LNCaP clone FGC (cell line): ENCODE measurements at places on chromosomes 12 and 14.

GRCh38 chr12:50099302-50100008, 4.4 kb upstream of the GPD1 start:
- no peak for DNase-seq

- no peak for DNase-seq
These were observed 164.8 kb downstream of the ATP23 start for GRCh38 chr12:58106195-58106594.

DNA sequence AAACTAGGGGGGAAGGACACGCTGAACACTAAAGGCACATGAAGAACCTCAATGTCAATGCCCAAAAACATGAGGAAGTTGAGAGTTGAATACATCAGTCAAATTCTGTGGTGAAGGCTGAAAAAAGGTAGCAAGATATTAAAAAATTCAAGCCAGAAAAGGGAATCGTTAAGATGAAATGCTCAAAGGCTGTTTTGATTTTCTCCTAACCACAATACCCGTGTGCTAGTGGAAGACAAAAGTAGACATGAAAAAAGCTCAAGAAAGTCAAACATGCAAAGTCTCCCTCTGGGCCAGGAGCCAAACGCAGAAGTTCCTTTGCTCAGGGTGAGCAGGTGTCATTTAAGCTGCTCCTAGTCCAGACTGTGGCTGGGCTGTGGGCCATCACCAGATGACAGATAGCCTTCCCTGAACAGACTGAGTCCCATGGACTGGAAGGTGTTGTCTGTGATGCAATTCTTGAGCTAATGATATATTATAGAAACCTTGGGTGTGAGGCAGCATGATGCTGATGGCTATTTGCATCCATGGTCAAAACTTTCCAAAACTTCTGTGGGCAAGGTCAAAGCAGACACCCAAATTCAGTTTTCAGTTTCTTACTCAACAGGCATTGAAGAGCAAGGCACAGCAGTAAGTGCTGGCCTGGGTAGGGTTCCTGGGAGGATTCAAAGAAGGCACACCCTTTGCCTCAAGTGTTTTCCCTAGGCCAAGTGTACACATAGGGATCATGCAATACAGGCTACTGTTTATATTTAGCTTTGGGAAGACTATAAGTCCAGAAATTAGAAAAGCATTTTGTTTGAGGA, 81.6 kb downstream of the MYRFL start:
- no peak for DNase-seq

GRCh38 chr14:55401751-55402150, 9.9 kb downstream of the ATG14 start:
- no peak for DNase-seq

- DNase-seq, result no peak
These were observed 30.4 kb downstream of the DENND5B start for GRCh38 chr12:31560516-31560915.

DNA sequence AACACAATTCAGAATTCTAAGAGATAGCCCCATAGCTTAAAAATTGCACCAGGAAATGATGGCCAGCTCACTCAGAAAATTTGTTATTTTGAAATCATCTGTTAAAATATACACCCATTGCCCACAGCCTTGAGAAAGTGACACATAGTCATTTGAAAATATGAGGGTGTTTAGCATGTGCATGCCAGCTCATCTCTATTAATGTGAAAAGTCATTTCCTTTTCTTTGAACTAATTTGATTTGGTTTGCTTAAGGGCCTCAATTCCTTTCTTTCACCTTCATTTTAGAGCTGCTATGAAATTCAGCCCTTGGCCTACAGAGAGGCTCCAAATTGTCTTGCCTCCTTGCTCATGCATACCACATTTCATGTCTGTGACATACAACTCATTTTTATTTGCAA, 241.4 kb downstream of the PHLDA1 start:
- DNase-seq, result no peak

DNA sequence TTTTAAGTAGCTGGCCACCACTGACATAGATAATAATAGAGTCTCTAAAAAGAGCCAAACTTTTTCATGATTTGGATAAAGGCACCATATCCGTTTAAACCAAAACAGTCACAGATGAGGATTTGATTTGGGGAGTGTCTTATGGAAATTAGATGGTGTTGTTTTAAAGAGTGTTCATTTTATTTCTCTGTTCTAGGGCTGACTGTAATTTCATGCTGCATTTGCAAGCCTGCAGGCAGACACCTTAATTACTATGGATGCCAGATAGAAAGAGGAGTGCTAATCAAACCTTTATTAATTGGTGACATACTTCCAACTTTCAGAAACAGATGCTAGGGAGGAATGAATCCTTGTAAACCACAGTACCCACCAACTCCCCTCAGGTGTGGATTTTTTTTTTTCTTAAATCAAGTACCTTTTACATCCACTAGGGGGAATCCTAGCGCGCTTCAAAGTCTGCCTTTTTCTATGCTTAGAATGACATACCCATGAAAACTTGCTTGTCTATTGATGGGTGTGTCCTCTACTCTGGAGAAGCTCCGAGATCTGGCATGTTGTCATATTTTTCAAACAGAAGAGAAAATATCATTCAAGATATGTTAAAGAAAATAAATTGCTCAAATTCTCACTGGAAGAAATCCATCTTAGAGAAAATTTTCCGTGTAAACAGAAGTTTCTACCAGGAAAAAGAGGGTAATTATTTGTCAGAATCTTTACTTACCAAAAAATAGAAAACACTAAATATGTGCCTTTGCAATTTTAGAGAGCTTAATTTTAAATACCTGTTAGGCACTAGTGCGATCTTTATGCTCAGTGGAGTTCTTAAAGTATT, 14.2 kb upstream of the PLXNC1 start:
- DNase-seq, result peak; percentile 35

GRCh38 chr14:99626041-99626648, 18.8 kb upstream of the HHIPL1 start:
- DNase-seq, result no peak

GRCh38 chr12:89947437-89948270, 239.0 kb upstream of the ATP2B1 start:
- no peak for DNase-seq

GRCh38 chr14:34837801-34838322, 37.3 kb downstream of the BAZ1A start:
- DNase-seq, result no peak

DNA sequence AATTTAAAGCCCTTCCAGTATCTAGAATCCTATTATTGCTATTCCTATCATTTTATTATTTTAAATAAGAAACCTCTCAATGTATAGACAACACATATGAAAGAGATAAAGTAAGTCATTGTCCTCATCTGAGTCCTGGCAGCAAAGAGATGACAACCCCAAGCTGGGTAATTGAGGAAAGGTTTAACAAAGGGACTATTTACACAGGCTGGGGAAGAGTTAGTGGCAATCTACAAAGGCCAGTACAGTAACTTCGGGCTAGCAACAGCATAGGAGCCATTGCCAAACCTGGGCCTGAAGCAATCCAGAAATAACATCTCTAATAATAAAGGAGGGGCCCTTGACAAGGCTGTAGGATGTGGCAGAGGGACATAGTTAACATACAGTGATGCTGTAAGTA, 11.2 kb downstream of the PDE6H start:
- no peak for DNase-seq

- no peak for DNase-seq
These were observed 19.3 kb downstream of the MBIP start for GRCh38 chr14:36301159-36301558.

DNA sequence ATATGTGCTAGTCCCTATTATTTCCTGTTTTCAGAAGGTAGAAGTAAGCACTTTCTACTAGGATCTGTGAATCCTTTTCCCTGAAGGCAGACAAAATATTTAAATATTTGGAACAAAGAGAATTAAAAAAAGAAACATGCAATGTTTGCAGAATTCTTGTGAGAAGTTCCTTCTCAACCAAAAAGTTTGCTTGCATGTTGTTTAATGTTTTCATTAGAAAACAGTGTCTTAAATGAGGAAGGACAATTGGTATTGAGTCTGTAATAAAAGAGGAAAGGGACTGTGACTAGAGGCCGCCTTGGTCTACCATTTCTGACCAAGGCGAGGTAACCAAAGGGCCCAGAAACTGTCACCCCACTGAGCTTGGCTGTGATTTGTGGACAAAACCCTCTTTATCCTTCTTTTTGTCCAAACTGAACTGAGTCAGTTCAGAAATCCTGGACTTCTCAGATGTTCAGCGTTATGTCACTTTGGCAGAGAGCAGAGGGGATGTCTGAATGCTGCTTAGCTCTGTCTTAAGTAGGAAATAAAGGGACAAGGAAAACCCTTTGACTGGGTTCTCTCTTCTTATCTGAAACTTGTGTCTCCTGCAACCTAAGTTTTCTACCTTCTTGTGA, 129.8 kb upstream of the CPM start:
- DNase-seq, result no peak
